CD4-positive, alpha-beta T cell treated with Interleukin-17A for 1 hour (primary cell): ENCODE measurements at places on chromosomes 3 and 15.

DNA sequence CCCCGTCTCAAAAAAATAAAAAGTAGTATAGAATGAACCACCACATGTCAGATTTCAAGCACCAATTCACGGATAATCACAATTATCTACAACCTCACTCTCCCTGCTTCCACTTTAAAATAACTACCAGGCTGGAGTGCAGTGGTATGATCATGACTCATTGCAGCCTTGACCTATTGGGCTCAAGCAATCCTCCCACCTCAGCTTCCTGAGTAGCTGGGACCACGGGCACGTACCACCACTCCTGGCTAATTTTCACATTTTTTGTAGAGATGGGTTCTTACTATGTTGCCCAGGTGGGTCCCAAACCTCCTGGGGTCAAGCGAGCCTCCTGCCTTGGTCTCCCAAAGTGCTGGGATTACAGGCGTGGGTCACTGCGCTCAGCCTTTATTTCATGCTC, 38.1 kb upstream of the LDHAL6B start:
- no peak for DNase-seq

DNA sequence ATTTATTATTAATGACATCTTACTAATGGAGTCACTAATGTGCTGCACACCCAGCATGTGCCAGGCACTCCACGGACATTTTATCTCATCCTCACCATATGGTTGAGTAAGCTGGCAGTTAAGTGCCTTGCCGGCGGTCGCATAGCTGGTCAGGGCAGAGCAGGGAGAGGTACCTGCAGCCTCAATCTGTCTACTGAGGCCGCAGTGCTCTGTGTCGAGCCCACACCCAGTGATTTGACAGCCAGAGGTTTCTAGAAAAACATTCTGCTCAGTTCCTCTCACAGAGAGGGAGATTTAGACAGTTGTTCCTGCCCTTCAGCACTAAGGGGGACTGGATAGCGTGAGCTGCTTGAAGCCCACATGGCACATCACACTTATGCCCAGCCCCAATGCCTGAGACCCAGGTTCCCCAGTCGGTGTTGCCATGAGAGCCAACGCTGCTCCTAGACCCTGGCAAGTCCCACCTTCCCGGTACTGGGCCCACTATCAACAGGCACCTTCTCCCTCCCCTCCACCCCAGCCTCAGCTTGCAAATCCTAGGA, 2.6 kb downstream of the LIPC start:
- DNase-seq = no peak

DNA sequence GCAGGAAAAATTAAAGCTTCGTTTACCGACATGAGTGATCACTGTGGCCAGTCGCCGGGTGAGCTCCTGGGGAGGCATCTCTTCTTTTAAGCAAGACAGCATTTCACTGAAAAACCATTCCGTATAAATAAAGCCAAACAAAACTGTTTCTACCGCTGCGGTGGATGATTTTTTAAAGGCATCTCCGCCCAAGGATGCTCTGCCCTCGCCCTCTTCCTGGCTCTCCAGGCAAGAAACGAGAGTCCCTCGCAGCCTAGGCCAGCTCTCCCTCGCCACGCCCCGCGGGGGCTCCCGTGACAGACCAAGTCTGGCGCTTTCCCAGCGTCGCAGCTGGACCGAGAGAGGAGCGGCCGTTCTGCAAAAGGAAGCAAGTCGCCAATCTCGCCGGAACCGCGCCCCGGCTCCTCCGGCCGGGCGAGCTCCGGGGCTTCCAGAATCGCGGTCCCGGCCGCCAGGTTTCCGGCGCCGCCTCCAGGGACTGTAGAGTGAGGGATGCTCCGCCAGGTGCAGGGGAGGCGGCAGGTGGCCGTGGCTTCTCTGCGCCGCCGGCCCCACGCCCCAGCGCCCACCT, 458 bp downstream of the MCF2L2 start:
- DNase-seq = peak; percentile 35

GRCh38 chr15:29698030-29698701, 124.1 kb downstream of the TJP1 start:
- no peak for DNase-seq

DNA sequence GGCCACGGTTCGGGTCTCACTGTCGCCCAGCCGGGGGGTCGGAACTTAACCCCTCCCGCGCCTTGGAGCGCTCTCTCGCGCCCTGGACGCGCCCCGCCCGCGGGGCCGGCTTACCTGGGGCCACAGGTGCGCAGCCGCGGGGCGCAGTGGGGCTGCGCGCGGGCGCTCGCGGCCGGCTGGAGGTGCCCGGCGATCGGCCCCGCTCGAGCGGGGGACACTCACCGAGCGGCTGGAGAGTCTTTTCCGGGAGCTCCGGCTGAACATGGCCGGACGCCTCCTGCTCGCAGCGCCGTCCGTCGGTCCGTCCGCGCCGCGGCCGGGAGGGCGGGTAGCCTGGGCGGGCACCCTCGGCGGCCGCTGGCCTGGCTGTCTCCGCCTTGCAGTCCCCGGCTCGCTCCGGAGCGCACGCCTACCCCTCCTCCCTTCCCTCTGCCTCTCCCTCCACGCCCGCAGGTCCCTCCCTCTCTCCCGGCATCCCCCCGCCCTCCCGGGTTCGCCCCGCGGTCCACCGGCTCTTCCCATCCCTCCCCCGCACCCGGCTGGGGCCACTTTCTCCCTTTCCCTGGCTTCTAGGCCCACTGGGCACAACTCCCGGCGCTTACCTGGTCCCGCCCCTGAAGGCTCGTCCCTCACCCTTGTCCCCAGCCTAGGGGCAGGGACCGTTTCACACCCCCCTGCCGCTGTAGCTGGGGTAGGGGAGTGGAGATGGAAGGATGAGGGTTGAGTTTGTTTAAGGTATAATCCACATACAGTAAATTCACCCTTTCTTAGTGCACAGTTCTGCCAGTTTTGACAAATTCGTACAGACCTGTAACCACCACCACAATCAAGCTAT, 220.1 kb upstream of the PRICKLE2 start:
- DNase-seq = no peak

DNA sequence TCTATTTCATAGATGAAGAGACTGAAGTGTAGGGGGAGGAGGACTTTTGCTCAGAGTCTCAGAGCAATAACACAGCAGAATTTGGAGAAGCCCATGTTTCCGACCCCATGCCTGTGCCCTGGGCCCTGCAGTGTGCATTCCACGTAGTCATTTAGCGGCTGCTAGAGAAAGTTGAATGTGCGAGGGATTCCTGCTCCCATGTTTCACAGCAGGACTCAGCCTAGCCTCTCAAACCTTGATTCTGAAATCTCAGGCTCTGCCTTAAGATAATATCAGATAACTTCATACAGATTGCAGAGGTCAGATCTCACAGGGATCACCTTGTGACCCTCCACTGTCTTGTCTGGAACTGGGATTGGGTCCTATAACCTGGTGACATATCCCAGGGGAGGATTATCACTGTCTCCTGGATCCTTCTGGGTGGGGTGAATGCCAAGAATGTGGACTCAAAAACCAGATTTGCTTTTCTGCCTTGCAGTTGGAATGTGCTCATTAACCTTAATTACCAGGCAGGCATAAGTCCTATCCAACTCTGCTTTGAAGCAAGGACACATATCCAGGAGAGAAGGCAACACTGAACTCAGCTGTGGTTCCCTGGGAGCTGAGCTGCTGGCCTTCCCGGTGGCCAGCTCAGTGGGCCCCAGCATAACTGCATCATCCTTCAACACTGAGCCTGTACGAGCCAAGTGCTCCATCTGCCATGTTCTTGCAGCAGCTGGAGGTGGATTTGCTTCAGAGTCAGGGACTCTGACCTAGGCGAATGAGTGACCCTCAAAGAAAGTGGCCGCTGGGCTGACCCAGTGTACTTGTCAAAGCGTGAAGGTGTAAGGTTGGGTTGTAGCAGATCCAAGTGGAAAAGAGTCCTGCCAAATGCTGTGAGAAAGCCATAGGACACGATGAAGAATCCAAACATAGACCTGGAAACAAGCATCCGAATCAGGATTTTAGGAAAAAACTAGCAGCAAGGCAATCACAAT, 43.0 kb downstream of the CTXND1 start:
- no peak for DNase-seq
